ENCODE measurements at places on chromosomes 7 and 10. TPM values are rescaled to one million over a fixed set of nuclear protein-coding genes. Genes with fewer than 3 reads are reported as not detected.

GRCh38 chr7:69708857-69709256 is 110.6 kb downstream of the AUTS2 start:
- DNase-seq: no peak

GRCh38 chr7:93973134-93973533 is 31.0 kb downstream of the BET1 start:
- no peak for DNase-seq

DNA sequence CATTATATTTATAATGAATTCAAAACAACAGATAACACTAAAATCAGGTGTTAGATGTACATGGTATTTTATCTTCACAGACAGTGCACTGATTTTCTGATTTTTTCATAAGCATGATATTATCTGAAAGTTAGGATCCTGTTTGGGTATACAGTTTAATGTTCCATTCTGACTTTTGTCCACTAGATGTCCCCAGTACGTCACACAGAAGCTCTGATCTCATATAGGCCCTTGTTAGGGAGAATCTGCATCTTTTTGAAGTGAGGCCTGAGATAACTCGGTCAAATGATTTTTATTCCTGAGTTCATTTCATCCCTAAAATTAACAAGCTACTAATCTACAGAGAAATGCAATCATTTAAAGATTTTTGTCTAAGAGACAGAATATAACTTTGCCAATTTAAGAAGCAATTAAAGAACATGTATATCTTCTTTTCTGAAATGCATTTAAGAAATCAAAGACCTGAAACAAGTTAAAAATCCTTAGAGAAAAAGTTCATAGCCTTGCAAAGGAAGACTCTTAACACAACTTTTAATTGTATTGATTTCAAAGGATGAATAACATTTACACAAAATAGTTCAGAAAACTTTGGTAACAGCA is 72.0 kb upstream of the TES start:
- DNase-seq: peak; percentile 60

- no peak for DNase-seq
These were observed 32.0 kb upstream of the MXI1 start for GRCh38 chr10:110175406-110175805.

The RPA3 gene
- polyA plus RNA-seq: 61.9 TPM

GRCh38 chr10:121926671-121927317 is 1.0 kb downstream of the ATE1 start:
- peak; percentile 25 for DNase-seq

DNA sequence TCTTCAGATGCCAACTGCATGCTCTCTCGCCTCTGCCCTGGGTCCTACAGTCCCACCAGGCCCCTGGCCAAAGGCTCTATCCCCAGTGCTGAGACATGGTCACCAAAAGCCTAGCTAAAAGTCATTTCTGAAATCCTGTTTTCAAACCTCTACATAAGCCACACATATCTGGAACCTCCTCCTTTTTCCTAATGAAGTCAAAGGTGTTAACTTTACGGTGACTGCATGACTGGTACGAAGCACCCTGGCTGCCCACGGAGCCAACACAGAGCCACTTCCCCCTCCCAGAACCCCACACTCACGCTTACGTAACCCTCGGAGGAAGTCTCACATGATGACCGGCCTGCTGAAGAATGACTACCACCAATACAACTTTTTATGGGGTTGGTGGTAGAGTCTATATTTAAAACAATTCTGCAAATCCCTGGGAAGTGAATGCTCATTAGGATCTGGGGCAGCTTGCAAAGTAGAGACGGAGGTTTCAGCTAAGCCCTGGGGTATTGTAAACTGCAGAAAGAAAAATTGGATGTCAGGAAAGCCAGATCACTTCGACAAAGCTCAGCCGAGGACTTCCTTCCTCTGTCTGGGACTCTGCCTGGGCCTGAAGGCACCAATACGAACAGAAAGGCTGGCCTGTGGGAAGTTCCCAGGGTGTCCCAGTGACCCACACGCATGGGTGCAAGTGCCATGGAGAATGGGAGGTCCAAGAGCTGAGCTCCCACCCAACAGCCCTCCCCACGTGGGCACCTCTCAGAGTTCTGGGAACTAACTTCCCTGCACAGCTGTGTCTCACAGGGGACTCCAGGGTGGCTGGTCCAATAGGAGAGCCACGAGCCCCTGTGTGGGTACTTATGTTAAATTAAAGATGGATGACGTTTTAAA is 50.7 kb downstream of the PDGFA start:
- DNase-seq: no peak

DNA sequence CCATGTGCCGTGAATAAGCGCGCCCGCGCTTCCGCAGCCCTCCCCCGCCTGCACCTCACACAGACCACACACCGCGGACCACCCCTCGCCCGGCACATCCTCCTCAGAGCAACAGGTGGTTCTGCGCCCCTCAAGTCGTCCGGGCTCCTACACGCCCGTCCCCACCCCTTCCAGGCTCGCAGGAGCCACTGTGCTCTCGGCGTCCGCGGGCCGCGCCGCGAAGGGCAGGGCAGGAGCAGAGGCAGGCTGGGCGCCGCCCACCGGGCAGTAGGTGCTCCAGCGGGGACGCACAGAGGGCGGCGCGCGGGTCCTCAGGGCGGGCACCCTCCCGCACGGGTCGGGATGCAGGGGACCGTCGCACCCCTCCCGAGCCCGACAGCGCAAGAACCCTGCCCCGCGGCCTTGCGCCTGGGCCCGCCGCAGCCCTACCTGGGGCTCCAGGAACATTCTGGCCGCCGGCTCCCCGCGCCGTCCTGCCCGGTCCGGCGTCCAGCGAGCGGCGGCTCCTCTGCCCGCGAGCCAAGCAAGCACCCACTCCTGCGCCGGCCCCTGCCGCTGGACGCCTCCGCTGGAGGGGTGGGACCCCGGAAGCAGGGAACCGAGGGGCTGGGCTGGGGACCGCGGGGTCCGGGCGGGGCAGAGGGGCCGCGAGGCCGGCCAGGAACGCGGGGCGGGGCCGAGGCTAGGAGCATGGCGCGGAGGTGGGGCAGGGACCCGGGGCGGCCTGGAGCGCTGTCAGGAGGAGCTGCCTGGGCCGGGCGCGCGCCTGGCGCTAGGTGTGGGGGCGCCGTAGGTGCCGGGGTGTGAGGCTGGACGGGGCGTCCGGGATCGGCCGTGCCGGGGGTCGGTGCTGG is 37.4 kb downstream of the RASGEF1A start:
- no peak for DNase-seq

DNA sequence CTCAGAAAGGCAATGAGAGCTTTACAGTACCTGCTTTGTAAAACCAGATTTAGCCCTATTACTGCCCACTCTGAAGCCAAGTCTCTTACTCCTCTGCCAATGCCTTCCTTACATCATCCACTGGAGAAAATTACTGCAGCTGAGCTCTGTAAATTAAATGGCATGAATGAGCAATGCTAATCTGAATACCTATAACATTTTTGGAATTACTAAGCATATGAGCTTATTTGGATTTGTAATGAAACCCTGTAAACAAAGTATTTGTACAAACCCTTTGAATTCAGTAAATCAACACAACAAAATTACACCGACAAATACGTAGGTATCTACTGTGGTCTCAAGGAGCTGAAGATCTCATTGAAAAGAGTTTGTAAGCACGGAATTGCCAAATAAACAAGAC is 12.1 kb upstream of the CCNY start:
- no peak for DNase-seq

DNA sequence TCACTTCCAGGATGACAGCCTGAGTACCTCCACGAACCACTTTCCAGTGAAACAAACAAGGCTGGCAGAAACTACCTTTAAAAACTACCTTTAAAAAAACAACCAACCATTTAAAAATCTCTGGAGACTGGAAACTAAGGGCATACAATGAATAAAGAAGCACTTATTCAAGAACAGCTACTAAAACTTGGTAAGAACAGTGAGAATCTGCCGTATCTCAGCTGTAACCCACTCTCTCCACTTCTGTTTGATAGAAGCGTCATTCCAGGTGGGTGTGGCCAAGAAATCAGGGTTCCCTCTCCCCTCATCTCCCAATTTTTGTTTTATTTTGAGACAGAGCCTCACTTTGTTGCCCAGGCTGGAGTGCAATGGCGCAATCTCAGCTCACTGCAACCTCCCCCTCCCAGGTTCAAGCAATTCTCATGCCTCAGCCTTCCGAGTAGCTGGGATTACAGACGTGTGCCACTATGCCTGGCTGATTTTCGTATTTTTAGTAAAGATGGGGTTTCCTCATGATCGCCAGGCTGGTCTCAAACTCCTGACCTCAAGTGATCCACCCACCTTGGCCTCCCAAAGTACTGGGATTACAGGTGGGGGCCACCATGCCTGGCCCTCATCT is 158.8 kb upstream of the CHST15 start:
- DNase-seq: no peak

The ZNF746 gene
- polyA plus RNA-seq: 14.3 TPM

- no peak for DNase-seq
These were observed 1.9 kb upstream of the TCF7L2 start for GRCh38 chr10:112948196-112948595.

DNA sequence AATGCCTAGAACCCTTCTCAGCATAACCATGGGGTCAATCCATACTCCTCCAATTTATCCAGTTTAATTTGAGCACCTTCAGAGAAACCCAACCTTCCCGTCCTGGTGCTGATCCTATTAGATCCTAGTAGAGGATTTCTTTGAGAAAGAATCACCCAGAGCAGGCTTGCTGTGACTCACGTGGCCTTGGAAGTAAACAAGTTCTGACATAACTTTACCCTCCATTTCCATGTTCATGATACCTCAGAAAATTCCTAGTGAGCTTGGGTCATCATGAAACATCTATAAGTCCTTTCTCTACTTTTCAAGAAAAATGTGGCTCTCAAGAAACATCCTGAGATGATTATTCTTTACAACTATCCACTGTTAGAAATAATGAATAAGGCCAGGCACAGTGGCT is 71.7 kb downstream of the PRLHR start:
- no peak for DNase-seq

Measured in left kidney (tissue), 8 donors.